ENCODE measurements at places on chromosomes 13 and 19. TPM values are rescaled to one million over a fixed set of nuclear protein-coding genes. Genes with fewer than 3 reads are reported as not detected.

Gene SLC17A7
- 2.5 TPM for total RNA-seq

Gene KIR2DL4
- not detected for total RNA-seq

Gene CDX2
- not detected for total RNA-seq

Gene UGGT2
- total RNA-seq = 27.3 TPM

Gene SIGLEC10
- 1.4 TPM for total RNA-seq

Gene C13orf42
- not detected for total RNA-seq

Gene GPR4
- 5.2 TPM for total RNA-seq

Gene NLRP9
- total RNA-seq = not detected

Gene ATP8A2
- 0.24 TPM for total RNA-seq

Gene PBX4
- 0.37 TPM for total RNA-seq

GRCh38 chr13:37485756-37486155 lies 112.8 kb downstream of the POSTN start:
- no peak for DNase-seq

- DNase-seq = no peak
These were observed 4.8 kb downstream of the B3GLCT start for GRCh38 chr13:31204592-31204991.

GRCh38 chr13:23889615-23890607 lies 711 bp upstream of the MIPEP start:
- DNase-seq = no peak

- DNase-seq = no peak
These were observed 25.6 kb downstream of the IFT88 start for GRCh38 chr13:20592606-20593005.

DNA sequence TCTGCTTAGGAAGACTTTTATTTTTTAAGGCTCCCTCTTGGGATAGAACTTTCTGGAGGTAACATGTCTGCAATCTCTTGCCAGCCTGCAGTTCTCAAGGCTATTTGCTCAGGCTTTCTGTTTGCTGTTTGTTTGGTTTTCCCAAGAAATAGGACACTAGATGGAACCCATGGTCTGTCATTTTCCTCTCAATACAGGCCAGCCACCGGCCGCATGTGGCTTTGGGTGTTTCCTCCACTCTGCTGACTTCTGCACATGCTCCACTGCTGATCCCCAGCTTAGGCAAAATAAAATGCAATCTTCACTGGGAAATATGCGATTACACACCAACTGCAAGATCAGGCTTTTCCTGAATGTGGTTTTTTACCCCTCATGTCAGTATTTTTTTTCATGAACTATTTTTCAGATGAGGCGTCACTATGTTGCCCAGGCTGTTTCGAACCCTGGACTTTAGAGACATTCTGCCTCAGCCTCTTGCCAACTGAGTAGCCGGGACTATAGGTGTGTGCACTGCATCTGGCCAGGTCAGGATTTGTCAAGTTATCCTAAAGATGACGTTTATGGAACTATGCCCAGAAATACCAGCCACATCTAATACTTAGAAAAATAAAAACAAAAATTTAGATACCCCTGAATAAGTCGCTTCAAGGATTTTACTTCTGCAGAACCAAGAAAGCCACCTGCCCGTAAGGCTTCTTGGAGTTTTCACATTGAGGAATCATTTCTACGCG lies 94.3 kb upstream of the PABPC3 start:
- no peak for DNase-seq

GRCh38 chr13:64377606-64378005 lies 2852.5 kb downstream of the PCDH9 start:
- no peak for DNase-seq

DNA sequence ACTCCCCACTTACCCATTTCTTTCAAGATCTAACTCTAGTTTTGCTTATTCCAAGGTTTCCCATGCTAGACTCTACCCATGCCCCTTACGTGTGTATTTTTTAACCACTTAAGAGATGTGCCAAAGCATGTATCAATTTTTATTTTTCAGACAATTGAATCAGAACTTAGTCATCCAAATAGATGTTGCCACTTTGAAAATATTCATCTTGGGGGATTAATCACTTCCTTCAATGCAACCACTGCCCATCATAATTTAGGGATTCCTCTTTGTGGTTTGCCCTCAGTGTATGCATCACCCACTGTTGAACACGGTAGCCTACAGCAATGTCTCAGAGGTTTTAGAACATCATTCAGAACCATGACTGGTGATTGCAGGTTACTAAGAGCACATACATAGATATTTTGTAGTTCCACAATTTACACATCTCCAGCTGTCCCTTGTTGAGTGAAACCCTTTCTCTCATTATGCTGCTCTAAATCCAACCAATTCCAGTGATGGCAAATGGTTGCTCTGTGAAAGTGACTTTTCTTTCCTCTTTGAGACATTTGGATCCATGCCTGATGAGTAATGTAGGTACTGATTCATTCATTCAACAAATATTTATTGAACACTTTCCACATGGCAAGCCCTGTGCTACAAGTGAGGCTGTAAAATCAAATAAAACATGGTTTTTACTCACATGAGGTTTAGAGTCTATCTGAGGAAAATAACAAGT lies 60.6 kb upstream of the SERP2 start:
- DNase-seq = no peak

GRCh38 chr19:51091126-51091525 lies 8.4 kb upstream of the KLK14 start:
- DNase-seq = no peak

GRCh38 chr13:112346899-112347229 lies 29.3 kb upstream of the SPACA7 start:
- no peak for DNase-seq

- DNase-seq = no peak
These were observed 158.0 kb downstream of the VWA8 start for GRCh38 chr13:41802684-41803444.

DNA sequence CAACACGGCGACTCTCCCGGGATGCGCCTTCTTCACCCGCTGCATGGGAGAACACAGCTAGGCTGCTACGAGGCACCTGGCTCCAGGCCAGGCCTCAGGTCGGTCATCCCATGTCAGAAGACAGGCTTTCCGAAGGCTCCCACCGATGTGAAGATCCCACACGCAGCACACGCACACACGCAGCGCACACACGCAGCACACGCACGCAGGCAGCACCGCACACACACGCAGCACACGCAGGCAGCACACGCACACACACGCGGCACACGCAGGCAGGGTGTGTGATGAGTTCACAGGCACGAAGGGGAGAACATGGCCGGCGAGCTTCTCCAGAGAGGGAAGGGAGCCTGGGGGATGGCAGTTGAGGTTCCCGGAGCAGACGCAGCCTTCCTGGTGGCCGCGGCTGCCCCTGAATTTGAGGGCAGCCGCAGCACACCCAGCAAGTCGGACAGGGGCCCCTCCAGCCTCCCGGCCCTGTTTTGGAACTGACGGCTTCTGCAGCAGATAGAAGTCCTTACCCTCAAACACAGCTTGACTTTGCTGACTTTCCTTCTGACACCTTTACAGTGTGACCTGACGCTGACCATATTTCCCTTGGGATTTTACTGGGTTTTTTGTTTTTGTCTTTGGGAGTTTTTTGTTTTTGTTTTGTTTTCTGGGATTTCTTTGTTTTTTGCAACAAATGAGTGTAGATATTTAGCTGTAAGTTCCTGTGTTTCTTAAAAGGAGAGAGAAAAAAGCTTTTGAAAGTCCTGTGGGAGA lies 55.9 kb downstream of the RASA3 start:
- peak; percentile 17 for DNase-seq

DNA sequence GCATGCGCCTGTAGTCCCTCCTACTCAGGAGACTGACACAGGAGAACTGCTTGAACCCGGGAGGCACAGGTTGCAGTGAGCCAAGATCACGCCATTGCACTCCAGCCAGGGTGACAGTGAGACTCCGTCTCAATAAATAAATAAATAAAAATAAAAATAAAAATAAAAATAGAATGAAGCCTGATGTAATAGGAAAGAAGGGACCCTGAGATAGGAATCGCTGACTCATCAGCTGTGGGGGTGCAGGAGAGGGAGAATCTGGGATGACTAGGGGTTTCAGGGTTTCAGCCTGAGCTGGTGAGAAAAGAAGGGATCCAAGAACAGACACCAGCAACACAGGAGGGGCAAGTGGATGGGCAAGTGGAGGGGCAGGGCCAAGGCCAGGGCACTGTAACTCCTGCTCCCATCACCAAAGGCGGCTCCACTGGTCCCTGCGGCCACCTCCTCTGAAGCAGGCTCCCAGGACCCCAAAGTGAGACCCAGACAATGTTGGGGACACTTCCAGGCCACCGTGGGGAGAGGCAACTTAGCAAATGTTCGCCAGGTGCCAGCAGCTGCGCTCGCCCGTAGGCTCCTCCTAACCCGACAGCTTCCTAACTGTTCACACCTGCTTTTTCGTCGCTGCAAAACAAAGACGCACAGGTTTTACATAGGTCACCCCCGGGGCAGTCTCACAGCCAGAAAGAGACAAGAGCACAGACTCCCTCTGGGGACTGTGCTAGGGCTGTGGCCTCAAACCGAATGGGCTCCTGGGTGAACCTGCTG lies 1.2 kb downstream of the HAUS8 start:
- no peak for DNase-seq

DNA sequence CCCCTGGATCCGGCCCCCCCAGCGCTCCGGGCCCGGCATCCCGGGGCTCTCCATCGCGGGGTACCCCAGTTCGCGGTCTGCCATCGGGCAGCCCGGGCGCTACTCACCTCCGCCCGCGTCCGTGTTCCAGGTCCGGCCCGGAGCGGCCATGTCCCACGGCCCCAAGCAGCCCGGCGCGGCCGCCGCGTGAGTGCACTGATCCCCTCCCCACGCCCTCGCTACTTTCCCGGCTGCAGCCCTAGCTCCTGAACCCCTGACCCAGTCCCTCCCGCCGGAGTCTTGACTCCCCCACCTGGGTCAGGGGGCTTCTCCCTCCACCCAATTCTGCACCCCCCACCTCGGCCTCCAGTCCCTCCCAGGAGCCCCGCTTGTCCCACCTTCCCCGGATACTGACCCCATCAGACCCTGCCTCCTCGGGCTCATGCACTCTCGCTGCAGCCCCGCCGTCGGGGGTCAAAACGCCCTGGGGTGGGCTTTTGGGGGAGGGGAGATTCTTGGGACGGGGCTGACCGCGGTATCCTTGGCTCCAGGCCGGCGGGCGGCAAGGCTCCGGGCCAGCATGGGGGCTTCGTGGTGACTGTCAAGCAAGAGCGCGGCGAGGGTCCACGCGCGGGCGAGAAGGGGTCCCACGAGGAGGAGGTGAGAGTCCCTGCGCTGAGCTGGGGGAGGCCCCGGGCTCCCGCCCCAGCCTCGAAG lies 566 bp downstream of the HMG20B start:
- DNase-seq = peak; percentile 57

GRCh38 chr13:30832845-30833332 lies 73.2 kb upstream of the MEDAG start:
- DNase-seq = peak; percentile 53

- DNase-seq = no peak
These were observed 552.1 kb downstream of the DCT start for GRCh38 chr13:93927431-93927830.

GRCh38 chr13:111952032-111952431 lies 114.9 kb upstream of the SOX1 start:
- no peak for DNase-seq

DNA sequence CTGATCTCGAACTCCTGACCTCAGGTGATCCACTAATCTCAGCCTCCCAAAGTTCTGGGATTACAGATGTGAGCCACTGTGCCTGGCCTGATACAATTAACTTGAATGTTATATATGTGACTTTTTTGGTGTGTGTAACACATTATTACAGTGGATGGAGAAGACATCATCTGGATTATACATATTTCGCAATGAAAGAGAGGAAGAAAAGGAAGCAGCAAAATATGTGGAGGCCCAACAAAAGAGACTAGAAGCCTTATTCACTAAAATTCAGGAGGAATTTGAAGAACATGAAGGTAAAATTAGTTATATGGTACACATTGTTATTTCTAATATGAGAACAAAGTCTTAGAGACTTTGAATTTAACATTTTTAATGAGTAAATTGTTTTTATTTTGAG lies 55.5 kb downstream of the BRCA2 start:
- DNase-seq = no peak

DNA sequence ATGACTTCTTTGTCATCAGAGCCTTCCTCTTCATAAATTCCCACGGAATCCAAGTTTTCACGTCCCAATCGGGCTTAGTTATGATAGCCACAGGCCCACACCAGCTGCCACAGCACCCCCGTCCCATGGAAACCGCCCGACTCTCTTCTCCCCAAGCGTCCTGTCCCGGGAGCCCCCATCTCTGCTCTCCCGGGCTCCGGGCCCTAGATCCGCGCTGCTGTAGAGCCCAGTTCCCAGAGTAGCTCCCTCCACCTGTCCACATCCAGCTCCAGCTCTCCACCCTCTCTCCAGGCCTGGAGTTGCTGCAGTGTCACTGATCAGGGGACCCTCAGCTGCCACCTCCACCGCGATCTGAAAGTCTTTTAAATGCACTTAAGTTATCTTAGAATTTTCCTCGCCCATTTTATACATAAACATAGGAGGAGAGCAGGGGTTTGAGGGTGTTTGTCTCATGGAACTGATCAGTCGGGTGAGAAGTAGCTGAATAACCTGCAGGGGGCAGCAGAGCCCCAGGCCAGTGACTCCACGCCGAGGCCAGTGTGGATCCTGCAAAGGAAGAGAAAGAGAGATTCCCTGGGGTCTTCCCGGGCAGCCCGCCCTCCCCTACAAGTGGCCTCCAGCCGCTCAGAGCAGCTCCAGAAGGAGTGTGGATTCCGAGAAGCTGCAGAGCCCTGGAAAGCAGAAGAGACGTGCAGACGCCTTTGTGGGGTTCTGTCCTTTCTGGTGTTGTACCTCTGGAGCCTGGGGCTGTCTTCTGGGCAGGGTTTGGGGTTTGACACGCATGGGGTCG lies 1.1 kb upstream of the ZNF763 start:
- DNase-seq = peak; percentile 85

GRCh38 chr13:102742101-102742500 lies 31.5 kb downstream of the TEX30 start:
- no peak for DNase-seq

DNA sequence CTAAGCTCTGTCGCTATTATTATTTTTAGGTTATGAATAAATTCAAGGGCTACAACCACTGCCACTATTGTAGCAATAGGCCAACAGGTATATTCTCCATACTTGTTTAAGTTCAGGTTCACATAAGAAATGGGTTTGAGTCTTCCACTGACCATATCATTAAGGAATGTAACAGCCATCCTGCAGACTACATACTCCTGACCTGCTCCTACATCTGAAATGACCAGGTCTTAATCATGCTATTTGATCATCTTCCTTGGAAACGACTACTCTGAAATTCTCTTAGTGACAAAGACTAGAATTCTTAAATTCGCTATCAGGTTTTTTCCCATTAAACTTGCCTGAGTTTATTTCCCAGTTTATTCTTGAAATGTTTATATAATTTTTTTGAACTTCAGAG lies 66.8 kb downstream of the IPO5 start:
- DNase-seq = no peak

GRCh38 chr13:49641801-49642291 lies 13.5 kb downstream of the ARL11 start:
- DNase-seq = peak; percentile 58

Data from left cardiac atrium (tissue), 4 donors.